ENCODE measurements at places on chromosomes 1 and 21.

- no peak for DNase-seq
Measured at GRCh38 chr1:14168326-14169063, 430.0 kb upstream of the KAZN start.

- no peak for DNase-seq
Measured at GRCh38 chr1:8883491-8883890, 5.0 kb upstream of the ENO1 start.

DNA sequence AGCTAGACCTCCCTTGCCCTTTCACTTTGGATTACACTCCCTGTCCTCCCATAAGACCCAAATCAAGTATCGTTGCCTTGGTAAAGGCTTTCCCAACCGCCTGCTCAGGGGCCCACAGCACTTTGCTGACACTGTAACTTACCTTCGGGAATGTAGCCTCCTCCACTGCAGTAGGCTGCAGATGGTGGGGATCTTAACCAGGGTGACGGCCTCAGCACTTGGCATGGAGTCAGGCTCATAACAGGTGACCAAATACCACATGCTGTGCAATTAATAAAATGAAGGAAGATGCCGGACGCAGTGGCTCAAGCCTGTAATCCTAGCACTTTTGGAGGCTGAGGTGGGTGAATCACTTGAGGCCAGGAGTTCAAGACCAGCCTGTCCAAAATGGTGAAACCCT, 88.7 kb upstream of the IRF2BP2 start:
- DNase-seq: no peak

DNA sequence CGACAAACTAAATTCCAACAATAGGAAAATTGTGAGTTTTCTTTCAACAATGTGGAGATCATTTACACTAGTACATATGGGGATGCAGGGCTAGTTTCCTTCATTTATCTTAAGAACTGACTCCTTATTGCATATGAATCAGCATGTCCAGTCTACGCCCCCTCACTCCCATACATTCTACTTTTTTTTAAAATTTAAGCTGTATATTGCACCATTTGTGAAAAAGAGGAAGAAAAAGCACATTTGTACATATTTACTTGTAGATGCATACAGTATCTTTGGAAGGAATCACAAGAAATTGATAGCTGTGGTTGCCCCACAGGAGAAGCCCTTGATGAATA, 15.9 kb downstream of the VPS26C start:
- no peak for DNase-seq

- DNase-seq: no peak
Measured at GRCh38 chr1:33634806-33635205, 162.4 kb downstream of the ZSCAN20 start.

DNA sequence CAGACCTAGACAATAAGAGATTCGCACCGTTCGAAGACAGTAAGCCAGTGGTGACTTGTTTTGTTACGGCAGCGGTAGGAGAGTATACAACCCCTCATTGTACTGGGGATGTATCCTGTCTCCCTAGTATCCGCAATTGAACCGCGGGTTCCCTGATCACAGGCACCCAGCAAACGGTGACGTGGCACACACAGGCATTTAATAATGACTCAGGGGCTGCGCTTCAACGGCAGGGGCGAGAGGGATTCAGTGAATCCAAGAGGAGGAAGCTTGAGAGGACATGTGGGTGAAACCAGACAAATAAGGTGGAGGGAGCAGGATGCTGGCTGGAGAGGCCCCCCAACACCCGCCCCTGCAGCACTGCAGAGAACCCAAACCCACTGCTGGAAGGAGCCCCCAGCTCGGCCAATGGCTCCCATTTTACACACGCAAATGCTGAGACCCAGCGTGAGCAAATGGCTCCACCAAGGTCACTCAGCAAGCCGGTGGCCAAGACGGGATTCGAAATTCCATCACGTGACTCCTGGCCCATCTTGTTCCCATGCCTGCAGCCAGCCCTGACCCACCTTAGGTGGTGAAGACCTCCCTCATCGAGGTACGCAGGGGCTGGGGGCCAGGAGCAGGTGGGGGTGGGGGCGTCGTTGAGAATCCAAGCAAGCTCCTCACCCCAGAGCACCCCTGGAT, 149.9 kb downstream of the SYF2 start:
- no peak for DNase-seq

GRCh38 chr1:78322928-78323680, 167.7 kb upstream of the PTGFR start:
- DNase-seq: no peak

DNA sequence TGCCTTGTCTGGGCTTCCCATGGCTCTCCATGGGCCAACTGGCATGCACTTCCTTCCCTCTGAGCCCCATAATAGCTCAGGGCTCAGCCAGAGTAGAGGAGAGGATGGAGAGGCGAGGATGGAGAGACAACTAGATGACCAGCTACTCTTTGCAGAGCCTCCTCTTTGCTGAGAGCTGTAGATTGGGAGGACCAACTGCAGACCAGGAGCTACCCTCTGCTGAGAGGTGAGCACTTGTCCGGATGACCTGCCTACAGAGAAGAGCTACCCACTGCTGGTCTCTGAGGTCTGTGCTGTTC, 58.0 kb upstream of the ETV3 start:
- no peak for DNase-seq

DNA sequence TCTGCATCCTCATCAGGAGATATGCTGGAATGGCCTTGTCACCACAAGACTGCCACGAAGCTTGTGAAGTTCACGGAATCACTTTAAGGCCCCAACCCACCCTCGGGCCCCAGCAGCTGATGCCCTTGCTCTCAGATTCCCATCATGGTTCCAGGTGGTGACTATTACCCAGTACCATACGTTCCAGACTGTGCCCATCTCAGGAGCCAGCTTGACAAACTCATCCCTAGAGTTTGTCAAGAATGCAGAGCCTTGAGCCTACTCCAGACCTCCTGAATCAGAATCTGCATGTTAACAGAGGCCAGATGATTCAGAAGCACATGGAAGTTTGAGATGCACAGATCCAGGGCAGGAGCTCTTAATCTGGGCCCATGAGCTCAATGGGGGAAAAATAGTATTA, 53.9 kb upstream of the RBM15 start:
- DNase-seq: no peak

DNA sequence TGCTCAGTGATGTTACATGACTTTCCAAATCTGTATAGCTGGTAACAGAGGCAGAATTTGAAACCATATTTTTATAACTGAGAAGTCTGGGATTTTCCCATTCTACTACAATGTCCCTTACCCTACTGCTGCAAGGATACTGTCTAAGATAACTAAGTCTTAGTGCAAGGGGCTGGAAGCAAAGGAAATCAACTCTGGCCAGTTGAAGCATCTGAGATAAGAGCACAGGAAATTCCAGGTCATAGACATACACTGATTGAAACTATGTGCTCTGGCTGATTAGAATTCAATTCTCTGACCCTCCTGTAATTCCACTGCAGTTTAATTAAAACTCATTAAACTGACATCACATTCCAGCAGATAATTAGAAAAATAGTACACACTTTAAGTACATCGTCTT, 267.7 kb upstream of the C1orf87 start:
- DNase-seq: no peak

DNA sequence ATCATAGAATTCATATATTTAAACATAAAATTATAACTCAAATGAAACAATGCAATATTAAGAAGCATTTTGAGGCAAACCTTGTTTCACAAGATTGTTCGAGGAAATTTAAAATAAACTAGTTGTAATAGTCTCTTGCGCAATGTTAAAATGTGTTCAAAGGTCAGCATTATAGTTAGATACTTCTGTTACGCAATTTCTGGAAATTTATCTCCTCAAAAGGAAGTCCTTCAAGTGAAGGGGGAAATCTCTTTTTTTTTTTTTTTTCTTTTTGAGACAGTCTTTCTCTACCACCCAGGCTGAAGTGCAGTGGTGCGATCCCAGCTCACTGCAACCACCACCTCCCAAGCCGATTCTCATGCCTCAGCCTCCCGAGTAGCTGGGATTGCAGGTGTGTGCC, 52.1 kb downstream of the FMO4 start:
- DNase-seq: no peak

DNA sequence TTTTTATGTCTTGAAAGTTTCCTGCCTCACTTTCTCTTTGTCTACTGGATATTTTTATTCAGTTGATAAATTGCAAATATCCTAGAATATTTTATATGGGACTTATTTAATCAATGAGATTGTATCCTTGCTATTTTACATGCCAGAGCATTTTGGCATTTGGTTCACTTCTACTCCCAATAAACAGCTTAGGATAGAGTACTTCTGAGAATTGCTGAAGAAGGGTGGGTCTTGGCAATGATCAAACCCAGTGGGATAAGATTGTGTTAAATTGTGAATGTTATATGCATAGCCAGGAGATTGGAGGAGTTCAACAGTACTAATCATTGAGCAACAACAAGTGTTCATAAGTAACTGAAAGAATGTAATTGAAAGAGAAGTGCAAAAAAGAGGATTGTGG, 60.1 kb downstream of the SDCCAG8 start:
- DNase-seq: no peak

GRCh38 chr21:27787046-27787445, 820.2 kb upstream of the ADAMTS5 start:
- no peak for DNase-seq

DNA sequence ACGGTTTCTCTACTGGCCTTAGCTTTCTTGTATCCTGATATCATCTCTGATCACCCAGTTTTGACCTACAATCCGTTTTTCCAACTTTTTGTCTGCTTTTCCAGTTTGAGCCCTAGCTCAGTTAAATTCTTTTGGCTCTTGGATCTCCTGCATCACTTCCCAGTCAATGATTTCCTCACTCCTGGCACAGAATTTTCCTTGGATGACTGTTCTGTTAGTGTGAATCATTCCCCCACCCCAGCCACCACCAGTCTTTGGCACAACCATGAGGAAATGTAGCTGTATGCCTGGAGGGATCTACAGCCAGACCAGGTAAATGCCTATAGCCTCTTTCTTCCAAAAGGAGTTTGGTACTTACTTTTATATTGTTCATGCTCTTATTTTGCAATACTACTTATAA, 187.2 kb upstream of the PTGFR start:
- no peak for DNase-seq

GRCh38 chr1:148435406-148435805, 47.7 kb downstream of the PPIAL4G start:
- no peak for DNase-seq

GRCh38 chr1:248884632-248885295, 21.3 kb upstream of the PGBD2 start:
- DNase-seq: no peak

DNA sequence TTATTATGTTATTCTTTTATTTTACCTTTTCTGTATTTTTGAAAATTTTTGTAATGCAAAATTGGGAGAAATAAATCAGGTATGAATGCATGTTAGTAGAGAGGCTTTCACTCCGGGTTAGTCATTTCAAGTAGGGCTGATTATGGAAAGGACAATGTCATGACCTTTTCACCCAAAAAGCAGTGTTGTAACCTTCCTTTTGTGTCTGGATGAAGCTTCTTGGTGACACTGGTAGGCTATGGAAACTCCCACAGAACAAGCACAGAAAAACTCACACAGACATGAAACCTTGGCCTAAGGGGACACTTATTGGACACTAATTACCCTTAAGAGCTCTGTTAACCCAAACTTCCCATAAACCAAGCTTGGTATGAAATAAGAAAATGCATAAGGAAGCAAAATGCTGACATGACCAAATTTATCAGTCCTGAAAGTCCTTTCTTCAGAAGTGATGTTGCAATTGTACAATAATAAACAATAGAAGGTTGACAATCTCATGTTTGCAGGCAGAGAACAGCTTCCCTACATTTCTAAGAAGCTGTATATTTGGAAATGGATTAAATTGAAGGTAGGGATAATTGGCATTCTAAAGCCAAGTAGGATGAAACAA, 70.0 kb upstream of the KCNJ15 start:
- no peak for DNase-seq

- DNase-seq: no peak
Measured at GRCh38 chr1:186218654-186219352, 156.2 kb downstream of the TPR start.

GRCh38 chr1:43199093-43199726, 27.1 kb downstream of the CFAP57 start:
- peak; percentile 50 for DNase-seq

DNA sequence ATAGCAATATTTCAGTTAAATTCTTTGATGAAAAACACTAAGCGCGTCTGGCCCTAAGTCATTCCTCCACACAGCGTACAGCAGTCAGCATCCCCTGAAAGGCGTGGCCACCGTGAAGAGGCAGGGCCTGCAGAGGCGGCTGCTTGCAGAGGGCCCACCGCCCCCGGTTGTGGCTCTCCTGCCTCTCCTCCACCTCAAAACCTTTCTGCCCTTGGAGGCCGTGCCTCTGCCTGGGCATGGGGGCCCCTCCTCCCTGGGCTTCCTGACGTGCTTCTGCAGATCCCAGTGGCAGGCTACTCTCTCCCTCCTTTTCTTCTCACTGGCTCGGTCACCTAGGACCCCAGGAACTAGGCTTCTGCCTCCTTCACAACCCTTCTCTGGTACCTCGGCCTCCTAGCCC, 16.2 kb downstream of the CLSTN1 start:
- DNase-seq: no peak

GRCh38 chr1:3550511-3551289, 60.6 kb downstream of the MEGF6 start:
- DNase-seq: no peak

- no peak for DNase-seq
Measured at GRCh38 chr1:197807739-197808453, 32.6 kb upstream of the DENND1B start.

GRCh38 chr1:89064632-89065031, 376 bp downstream of the GBP1 start:
- DNase-seq: no peak

- DNase-seq: no peak
Measured at GRCh38 chr21:33302796-33303195, 22.0 kb upstream of the IFNAR1 start.

DNA sequence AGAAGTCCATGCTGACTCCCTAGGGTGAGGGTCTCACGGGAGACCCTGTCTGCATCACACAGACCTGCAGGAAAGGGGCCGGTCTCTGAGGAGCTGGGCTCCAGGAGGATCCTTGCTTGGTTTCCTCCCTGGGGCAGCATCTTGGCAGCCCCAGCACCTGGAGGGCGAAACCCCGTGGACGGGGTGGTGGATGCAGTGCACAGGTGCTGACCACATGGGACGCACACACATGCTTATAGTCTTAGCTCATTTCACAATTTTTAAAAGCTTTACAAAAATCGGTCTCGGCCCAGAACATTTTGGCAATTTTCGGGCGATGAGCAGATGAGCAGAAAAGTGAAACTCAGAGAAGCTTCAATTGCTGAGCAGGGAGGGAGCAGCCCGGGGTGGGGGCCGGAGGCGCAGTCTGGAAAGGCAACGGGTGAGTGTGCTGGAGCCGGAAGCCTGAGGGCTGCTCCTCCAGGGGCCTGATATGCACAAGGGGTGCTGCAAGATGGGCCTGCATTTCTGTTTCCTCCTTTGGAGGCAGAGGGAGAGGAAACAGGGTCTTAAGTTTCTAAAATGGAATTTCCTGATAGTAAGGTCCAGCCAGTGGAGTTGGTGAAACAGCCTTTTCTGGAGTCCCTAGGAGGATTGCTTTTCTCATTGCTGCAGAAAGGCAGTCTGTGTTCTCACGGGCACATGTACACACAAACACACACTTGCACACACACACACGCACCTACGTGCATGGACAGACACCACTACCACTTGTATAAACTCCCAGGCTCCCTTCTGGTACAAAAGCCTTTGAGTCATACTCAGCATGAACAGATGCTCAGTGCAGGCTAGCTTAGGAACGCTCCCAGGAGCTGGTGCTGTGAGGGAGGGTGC, 60.6 kb downstream of the SCCPDH start:
- DNase-seq: no peak

GRCh38 chr1:244980605-244981004, 116.3 kb upstream of the HNRNPU start:
- DNase-seq: no peak

- DNase-seq: no peak
Measured at GRCh38 chr1:230103306-230104173, 36.5 kb downstream of the GALNT2 start.
